ENCODE measurements at places on chromosomes 1 and 21.

GRCh38 chr1:47991187-47991586 is 6.0 kb downstream of the TRABD2B start:
- no peak for DNase-seq

DNA sequence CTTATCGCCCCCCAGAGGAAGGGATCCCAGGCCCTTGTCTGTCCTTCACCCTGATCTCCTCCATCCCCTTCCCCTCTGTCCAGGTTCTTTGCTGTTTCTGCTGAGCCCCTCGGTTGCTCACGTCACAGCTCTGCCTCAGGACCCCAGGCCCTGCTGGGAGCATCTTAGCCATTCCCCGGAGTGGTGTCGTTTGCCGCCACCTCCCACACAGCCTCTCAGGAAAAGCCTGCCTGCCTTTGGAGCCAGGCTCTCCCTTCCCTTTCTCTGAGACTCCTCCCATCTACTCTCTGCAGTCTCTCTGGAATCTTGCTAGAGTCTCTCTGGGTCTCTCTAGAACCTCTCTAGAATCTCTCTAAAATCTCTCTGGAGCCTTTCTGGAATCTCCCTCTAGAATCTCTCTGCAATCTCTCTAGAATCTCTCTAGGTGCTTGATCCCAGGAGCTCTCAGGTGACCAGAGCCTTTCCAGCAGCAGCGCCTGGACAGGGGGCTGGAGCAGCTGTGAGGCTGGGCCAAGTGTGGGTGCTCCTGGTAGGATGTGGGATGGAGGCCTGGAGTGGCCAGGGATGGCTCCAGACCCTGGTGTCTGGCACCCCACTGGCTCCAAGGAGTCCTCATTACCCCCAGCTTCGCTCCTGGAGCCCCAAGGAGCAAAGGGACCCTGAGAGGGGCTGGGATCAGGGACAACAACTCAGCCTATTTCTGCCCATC is 283.2 kb upstream of the VAMP3 start:
- no peak for DNase-seq

DNA sequence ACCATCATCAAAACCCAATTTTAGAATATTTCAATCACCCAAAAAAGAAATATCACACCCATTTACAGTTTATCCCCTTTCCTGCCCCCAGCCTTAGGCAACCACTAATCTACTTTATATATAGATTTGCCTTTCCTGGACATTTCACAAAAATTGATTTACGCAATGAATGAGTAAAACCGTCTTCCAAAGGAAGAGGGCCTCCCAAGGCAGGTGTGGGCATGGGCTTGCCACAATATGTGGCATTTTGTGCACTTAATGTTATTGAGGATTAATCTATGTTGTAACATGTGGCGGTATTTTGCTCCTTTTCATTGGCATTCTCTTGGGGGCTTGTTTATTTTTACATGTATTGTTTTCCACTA is 11.8 kb upstream of the BMP8B start:
- no peak for DNase-seq

DNA sequence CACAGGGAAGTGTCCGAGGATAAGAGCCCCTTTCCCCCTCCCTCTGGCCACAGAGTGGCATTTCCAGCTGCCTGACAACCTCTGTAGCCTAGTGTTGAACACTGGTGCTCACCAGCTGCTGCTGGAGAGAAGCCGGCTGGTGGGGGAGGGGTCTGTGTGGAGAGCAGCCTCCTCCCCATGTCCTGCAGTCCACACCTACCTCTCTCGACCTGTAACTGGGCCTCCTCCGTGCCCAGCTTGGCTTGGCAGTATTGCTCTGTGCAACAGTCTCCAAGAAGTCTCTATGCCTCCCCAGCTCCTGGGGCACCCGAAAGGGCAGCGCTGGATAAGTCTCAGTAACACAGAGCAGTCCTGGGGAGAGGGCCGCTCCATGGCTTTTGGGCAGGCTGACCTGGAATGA is 17.0 kb downstream of the PAPPA2 start:
- no peak for DNase-seq

- no peak for DNase-seq
These were observed 13.0 kb upstream of the CD48 start for GRCh38 chr1:160724465-160725242.

GRCh38 chr1:231444059-231444458 is 22.0 kb upstream of the EGLN1 start:
- no peak for DNase-seq

Measured in HAP-1 (cell line).